A172 (cell line): ENCODE measurements at places on chromosomes 7 and 10. TPM values are rescaled to one million over a fixed set of nuclear protein-coding genes. Genes with fewer than 3 reads are reported as not detected.

GRCh38 chr7:154484406-154484805 lies 432.2 kb downstream of the DPP6 start:
- DNase-seq = no peak

AGBL3 gene
- total RNA-seq = 0.07 and 1.9 TPM in 2 replicates

ADRA2A gene
- total RNA-seq = not detected in 2 replicates

TMEM139 gene
- 3.0 and 6.2 TPM in 2 replicates for total RNA-seq

DNA sequence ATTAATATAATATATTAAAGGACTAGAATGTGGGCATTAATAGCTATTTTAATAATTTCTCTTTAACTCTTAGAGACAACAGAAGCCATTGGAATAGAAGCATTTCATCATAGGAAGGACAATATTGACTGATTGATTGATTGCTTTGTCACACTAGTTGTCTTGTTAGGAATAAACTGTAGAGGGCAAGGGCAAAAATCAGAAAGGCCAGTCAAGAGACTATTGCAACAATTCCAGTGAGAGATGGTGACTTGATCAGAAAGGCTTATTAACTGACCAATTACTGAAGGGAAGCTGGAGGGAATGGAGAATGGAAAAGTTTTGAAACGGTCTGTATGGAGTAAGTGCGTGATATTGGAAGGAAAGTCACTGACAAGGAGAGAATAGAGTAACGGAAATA lies 87.3 kb downstream of the RUNDC3B start:
- DNase-seq = no peak

GRCh38 chr10:126408953-126409641 lies 20.8 kb upstream of the ADAM12 start:
- peak; percentile 52 for DNase-seq

- no peak for DNase-seq
Measured at GRCh38 chr10:43803791-43804190, 155.1 kb upstream of the ZNF32 start.

DNA sequence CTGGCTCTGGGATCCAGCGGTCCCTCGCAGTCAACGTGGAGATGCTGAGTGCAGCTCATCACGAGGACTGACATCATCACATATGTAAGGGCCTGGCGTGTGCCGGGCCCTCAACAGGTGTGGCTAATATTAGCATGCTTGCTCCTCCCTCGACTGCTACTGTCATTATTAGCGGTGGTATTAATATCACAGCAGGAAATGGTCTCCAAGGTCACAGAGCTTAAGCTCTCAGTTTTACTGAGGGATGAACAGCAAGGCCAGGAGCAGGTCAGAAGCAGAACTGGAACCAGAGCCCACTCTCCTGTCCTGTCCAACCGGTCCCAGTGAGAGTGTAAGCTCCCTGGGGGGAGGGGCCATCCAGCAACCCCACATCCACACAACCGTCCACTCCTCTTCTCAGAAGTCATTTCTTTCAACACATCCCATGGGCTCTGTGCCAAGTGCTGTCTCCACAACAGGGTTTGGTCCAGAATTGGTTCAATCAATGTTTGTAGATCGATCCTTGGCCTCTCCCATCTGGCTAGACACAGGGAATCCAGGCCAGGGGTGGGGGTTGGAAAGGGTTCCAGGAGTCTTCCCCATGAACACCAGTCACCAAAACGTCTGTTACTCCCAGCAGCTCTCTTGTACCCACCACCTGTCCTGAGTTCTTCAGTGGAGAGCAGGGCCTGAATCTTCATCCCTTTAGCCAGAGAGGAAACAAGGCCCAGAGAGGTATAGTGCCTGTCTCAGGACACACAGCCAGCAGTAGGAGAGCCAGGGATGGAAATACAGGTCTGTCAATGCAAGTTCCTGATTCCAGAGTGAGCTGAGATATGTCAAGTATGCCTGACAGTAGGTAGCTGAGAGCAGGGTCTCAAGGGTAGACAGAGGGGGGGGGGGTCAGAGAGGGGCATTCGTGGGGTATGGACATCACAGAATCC lies 45.3 kb upstream of the ZMIZ1 start:
- DNase-seq = no peak

DNA sequence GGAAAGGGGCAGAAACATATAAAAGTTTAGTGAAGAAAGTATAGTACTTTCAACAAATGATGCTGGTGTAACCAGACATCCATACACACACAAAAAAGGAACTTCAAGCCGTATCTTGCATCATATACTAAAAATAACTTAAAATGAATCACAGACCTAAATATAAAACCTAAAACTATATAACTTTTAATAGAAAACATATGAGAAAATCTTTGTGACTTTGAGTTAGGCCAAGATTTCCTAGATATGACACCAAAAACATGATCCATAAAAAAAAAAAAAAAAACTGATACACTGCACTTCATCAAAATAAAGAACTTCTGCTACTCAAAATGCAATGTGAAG lies 40.9 kb downstream of the NUDCD3 start:
- no peak for DNase-seq

FOXP2 gene
- total RNA-seq = 0.12 and 0.14 TPM in 2 replicates

- peak; percentile 55 for DNase-seq
Measured at GRCh38 chr10:102673819-102674511, 29.7 kb downstream of the TRIM8 start.

- DNase-seq = no peak
Measured at GRCh38 chr10:74587109-74587854, 239.1 kb upstream of the KAT6B start.

GRCh38 chr10:43264965-43265798 lies 1.7 kb downstream of the RASGEF1A start:
- DNase-seq = no peak

TMEM229A gene
- total RNA-seq = not detected in 2 replicates

- no peak for DNase-seq
Measured at GRCh38 chr7:148241700-148242293, 348.8 kb upstream of the C7orf33 start.

GIMAP8 gene
- not detected in 2 replicates for total RNA-seq

TDRD1 gene
- 0.02 TPM in 1 of 2 replicates, not detected in the other for total RNA-seq

MXI1 gene
- total RNA-seq = 2.6 and 5.4 TPM in 2 replicates

DNA sequence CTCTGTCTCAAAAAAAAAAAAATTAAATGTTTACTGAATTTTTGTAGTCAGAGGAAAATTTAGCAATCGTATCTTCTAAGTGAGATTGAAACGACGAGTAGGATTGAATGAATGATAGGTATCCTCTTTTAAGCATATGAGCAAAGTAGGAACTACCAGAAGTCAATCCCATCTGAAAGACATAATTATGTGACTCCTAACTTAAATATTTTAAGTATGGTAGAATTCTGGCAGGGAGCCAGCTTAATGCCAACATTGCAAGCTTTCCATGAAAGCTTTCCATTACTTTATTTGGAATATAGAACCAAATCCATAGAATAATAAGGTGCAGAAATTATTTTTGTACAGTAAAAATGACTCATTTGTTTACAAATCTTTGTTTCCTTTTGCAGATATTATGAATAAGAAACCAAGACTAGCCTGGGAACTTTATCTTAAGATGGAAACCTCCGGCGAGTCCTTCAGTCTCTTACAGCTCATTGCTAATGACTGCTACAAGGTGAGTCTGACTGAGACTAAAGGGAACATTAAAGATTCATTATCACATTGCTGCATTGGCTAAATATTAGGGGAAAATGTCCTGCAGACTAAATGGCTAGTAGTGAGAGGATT lies 50.2 kb upstream of the UBN2 start:
- no peak for DNase-seq

GRCh38 chr7:6209340-6209739 lies 63.1 kb downstream of the CYTH3 start:
- no peak for DNase-seq

SH3PXD2A gene
- 1.7 and 2.0 TPM in 2 replicates for total RNA-seq

PCLO gene
- total RNA-seq = 44.4 and 53.0 TPM in 2 replicates

BTBD16 gene
- not detected in 2 replicates for total RNA-seq

DNA sequence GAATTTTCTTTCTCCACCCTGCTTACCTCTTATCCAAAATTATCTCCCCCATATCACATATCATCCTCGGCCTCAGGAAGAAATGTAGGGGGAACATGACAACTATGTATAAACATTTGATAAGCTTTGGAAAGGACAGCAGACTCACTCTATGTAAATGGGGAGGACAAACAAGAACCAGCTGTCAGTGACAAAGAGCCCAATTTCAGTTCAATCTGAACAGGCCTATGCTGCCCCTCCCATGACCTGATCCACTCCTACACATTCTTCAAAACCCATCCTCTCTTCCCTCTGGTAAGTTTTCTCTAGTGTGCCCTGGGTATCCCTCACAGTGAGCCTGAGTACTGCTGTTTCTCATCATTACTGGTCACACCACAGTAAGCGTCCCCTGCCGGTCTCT lies 20.8 kb downstream of the FZD9 start:
- no peak for DNase-seq

TMEM196 gene
- not detected in 2 replicates for total RNA-seq

DNA sequence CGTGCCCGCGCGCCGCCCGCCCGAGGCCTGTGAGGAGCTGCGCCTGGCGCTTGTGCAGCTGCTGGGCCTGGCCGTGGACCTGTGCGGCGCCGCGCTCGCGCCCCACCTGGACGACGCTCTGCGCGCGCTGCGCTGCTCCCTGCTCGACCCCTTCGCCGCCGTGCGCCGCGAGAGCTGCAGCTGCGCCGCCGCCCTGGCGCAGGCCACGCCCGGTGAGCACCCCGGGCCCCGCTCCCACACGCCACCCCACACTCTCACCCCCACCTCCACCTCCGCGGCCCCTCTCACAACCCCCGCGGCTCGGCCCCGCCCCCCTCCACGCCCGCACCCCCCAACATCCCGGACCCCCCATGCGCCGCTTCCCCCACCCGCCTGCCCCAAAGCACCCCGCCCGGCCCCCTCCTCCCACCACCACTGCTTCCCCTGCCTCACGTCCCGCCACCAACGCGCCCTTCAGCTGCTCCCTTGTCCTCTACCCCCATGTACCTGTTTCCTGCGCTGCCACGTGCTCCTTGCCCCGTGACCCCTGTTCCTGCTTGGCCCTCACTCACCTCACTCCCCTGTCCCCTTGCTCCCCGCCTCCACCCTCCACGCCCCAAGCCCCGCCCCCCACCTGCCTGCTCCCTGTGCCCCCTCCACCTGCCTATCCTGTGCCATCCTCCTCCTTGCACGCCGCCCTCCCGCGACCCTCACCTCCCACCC lies at the start of gene PRKAR1B:
Gene PRKAR1B, minus strand, starts transcription at position 178 of the 702 bp plus-strand sequence. CDS start 15,776 bp downstream, outside the sequence.
- DNase-seq = no peak

SFRP4 gene
- total RNA-seq = 0.84 TPM in 1 of 2 replicates, not detected in the other

C7orf57 gene
- 0.62 and 1.6 TPM in 2 replicates for total RNA-seq

GRCh38 chr7:66308411-66308810 lies 103.3 kb downstream of the TPST1 start:
- no peak for DNase-seq

DNA sequence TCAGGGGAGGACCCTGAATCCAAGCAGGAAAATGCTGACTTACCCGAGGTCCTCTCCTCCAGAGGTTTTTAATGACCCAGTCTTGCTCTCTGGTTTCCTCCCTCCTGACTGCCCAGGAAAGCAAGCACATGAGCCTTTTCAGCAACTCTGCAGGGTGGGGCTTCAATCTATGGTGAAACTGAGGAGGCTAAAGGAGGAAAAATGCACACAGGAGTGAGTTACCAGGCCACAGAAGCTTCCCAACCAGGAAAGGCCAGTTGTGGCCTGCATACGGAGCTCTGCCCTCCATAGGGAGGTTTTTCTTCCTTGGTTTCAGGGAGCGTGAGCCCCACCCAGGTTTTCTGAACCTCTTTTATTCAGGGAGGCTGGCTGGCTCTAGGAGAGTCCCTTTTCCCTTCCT lies 14.1 kb upstream of the DLG5 start:
- no peak for DNase-seq

DNA sequence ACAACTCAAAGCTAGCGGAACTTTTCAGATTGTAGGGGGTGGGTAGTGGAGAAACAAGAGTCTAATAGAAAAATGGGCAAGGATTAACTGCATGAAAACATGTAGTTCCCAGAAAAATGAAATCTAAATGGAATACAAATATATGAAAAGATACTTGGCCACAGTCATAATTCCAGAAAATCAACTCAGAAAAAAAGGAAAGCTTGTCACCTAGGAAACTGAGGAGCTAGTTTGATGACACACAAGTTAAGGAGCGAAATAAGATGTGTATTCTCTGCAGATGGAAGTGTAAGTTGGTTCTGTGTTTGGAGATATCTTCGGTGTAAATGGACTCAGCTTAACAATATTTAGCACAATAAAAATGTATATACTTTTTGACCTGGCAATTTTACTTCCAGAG lies 52.7 kb downstream of the TRIL start:
- DNase-seq = no peak

DMBT1 gene
- not detected in 2 replicates for total RNA-seq
